ENCODE measurements at places on chromosomes 11 and 22. TPM values are rescaled to one million over a fixed set of nuclear protein-coding genes. Genes with fewer than 3 reads are reported as not detected.

DNA sequence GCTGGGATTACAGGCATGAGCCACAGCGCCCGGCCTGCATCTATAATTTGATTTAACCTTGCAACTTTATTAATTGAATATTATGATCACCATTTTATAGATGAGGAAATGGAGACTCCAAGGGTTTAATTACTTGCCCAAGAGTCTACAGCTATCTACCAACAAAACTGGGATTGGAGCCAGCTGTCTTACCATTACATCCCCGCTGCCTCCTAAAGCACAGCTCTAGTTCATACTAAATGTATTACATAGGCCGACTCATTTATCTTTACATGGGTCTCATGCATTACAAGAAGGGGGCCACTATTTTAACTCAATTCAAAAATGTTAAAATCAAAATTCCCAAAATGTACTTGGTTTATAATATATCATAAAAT is 14.1 kb upstream of the TMA7B start:
- H3K36me3 ChIP-seq = no peaks in the 10 kb centered on the region
- no peak for DNase-seq
- H3K4me3 ChIP-seq = no peak overlapping the region
- no peaks in the 10 kb centered on the region for H3K27me3 ChIP-seq
- H3K4me1 ChIP-seq = peaks cover 20% of the 10 kb centered on the region
- H3K27ac ChIP-seq = no peak overlapping the region

DNA sequence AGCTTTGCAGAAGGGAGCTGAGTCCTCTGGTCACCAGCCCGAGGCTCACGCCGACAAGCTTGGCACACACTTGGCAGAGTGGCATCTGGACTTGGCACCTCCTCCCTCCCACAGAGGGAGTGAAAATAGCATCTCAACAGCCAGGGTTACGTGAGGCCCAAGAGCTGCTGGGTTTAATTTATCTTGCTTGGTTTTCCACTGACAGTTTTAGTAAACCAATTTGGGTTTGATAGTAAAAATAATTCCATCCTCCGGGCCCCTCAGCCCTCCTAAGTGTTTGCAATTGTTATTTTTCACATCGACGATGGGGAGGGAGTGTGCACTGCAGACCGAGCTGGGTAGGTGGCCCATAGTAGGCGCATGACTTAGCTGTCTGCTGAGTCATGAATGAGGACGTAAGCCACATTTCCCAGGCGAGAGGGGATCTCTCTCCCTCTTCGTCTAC is 107.6 kb upstream of the ASPHD2 start:
- H3K4me1 ChIP-seq = no peaks in the 10 kb centered on the region
- H3K4me3 ChIP-seq = no peak overlapping the region

GRCh38 chr11:47156333-47156732 is 20.3 kb downstream of the ARFGAP2 start:
- H3K27ac ChIP-seq = no peak overlapping the region
- DNase-seq = no peak
- H3K4me3 ChIP-seq = no peak overlapping the region
- H3K36me3 ChIP-seq = no peaks in the 10 kb centered on the region
- H3K4me1 ChIP-seq = peaks cover 11% of the 10 kb centered on the region

APOL5 gene
- total RNA-seq = not detected

ARHGEF17 gene
- 55.7 TPM for total RNA-seq

PGR gene
- not detected for total RNA-seq

- no peak for DNase-seq
- peaks cover 16% of the 10 kb centered on the region for H3K4me1 ChIP-seq
- H3K27ac ChIP-seq = no peak overlapping the region
- no peaks in the 10 kb centered on the region for H3K27me3 ChIP-seq
Observed at GRCh38 chr22:38187413-38188212, 6.0 kb upstream of the PLA2G6 start.

GRCh38 chr11:65246506-65246905 is 15.3 kb upstream of the POLA2 start:
- DNase-seq = no peak
- H3K27ac ChIP-seq = no peak overlapping the region
- no peaks in the 10 kb centered on the region for H3K36me3 ChIP-seq

DNA sequence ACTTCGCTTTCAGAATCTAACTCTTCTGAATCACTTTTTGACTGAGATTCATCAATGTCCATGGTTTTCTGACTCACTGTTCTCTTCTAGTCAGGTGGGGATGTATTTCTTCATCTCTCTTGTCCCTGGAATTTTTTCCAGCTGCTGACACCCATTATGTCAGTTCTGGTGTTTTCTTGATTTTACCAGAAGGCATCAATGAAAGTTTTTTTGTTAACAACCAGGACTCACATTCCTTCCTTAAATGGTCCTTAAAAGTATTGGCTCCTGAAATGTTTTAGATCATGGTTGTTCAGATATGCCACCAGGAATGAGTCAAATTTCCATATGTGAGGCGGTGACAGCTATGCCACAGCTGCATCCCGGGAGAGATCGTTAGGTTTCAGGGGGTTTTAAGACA is 12.9 kb downstream of the MICAL2 start:
- H3K27me3 ChIP-seq = peaks cover 11% of the 10 kb centered on the region
- H3K4me1 ChIP-seq = peaks cover 8% of the 10 kb centered on the region
- no peak overlapping the region for H3K4me3 ChIP-seq

DNA sequence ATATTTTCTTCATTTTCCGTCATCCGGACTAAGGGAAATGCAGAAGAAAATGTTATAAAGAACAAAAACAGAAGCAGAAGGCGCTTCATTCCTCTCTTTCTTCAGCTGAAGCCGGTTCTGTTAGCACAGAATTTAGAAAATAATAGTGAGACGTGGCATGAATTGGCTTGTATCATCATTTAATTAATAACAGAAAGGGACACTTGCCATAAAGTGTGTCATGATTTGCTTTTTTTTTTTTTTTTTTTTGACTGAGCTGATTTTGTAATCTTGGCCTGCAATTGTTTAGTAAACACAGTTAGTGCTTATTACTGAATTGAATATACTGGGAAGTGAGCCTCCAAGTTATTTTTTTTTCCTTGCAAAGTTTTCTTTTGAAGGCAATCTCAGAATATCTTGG is at the start of gene MMP27:
TSS of gene MMP27 (minus strand) at position 144 of the 400 bp plus-strand sequence. CDS start at position 89, 55 bp downstream.
- no peaks in the 10 kb centered on the region for H3K4me1 ChIP-seq
- no peaks in the 10 kb centered on the region for H3K27me3 ChIP-seq
- H3K27ac ChIP-seq = no peak within 1 kb of the TSS
- H3K4me3 ChIP-seq = no peak within 1 kb of the TSS
- H3K36me3 ChIP-seq = no peaks in the 10 kb centered on the region

- peaks cover 36% of the 10 kb centered on the region for H3K27me3 ChIP-seq
- DNase-seq = no peak
- no peak overlapping the region for H3K4me3 ChIP-seq
Observed at GRCh38 chr11:115084231-115084630, 405.9 kb downstream of the NXPE2 start.

DNA sequence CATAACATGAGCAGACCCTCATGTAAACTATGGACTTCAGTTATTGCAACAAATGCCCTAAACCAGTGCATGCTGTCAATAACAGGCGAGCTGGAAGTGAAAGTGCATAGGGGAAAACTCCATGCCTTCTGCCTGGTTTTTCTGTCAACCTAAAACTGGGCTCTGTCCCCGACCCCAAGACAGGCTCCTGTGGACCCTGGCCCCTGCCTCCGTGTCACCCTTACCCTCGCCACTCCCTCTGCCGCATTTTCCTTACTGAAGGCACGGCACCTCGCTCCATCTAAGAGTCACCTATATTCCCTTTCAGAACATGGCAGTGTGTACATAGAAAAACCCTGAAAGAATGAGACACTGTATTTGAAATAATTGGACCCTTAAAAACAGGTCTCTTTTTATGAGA is 151.3 kb downstream of the SHANK2 start:
- H3K36me3 ChIP-seq = no peaks in the 10 kb centered on the region
- DNase-seq = no peak
- no peak overlapping the region for H3K4me3 ChIP-seq
- H3K27ac ChIP-seq = no peak overlapping the region
- peaks cover 15% of the 10 kb centered on the region for H3K27me3 ChIP-seq
- no peaks in the 10 kb centered on the region for H3K4me1 ChIP-seq

DNA sequence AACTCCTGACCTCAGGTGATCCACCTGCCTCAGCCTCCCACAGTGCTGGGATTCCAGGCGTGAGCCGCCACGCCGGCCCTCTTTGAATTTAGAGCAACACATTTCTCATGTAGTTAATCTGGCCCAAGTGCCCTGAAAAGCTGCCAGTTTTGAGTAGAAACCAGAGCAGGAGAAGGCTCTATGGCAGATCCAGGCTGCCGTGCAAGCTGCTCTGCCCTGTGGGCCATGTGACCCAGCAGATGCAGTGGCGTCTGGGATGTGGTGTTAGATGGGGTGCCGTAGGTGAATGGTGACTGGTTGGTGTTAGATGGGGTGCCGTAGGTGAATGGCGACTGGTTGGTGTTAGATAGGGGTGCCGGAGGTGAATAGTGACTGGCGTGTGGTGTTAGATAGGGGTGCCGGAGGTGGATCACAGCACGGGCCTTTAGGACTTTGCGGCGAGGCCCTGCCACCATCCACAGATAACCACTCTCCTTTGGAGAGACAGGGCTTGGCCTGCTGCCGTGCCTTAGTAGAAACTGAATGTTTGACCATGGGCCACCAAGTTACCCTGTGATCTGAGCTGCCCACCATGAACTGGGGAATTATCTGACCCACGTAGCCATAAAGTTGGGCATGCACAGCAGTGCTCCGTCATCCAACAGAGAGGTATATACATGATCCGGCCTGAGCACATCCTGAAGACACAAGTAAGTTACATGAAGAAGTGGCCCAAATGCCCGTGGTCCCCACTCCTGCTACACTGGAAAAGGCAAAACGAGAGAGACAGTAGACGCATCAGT is 32.7 kb downstream of the ASCL2 start:
- no peak overlapping the region for H3K27ac ChIP-seq
- no peaks in the 10 kb centered on the region for H3K36me3 ChIP-seq
- H3K4me1 ChIP-seq = peaks cover 9% of the 10 kb centered on the region
- no peak overlapping the region for H3K4me3 ChIP-seq
- peaks cover 7% of the 10 kb centered on the region for H3K27me3 ChIP-seq

- H3K27ac ChIP-seq = no peak overlapping the region
- peaks cover 2% of the 10 kb centered on the region for H3K36me3 ChIP-seq
- H3K27me3 ChIP-seq = no peaks in the 10 kb centered on the region
- peaks cover 44% of the 10 kb centered on the region for H3K4me1 ChIP-seq
Observed at GRCh38 chr22:41844513-41844912, 11.6 kb downstream of the SREBF2 start.

DNA sequence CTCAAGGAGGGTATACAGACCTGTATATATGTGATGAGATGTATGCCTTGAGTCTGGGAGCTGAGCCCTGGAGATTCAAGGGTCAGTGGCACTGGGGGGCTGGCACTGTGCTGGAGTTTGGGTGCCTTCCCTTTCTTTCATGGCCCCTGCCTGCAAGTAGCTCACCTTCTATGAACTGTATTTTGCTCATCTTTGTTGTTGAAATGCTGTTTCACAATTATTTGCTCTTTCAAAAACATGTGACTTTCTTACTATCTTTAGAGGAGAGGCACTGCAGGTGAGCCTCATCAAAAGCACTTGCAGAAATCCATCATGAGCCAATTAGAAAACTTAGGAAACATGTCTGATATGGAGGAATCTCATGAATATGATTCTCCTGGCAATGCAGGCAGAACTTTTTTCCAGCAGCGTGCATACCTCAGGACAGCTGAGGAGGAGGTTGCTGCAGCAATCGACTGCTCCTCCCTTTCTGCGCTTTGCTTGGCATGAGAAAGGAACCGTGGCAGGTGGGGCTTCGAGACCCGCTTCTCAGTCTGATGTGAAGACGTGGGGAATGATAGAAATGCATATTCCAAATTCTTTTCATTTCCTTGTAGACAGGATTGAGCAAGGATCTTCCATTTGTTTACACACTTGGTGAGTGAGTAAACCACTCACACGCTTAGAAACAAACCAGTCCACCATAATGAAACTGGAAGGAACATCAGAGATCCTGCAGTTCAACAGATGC is 178.4 kb upstream of the E2F8 start:
- H3K4me3 ChIP-seq = no peak overlapping the region
- no peak for DNase-seq
- peaks cover 14% of the 10 kb centered on the region for H3K36me3 ChIP-seq
- peaks cover 2% of the 10 kb centered on the region for H3K27me3 ChIP-seq

DNA sequence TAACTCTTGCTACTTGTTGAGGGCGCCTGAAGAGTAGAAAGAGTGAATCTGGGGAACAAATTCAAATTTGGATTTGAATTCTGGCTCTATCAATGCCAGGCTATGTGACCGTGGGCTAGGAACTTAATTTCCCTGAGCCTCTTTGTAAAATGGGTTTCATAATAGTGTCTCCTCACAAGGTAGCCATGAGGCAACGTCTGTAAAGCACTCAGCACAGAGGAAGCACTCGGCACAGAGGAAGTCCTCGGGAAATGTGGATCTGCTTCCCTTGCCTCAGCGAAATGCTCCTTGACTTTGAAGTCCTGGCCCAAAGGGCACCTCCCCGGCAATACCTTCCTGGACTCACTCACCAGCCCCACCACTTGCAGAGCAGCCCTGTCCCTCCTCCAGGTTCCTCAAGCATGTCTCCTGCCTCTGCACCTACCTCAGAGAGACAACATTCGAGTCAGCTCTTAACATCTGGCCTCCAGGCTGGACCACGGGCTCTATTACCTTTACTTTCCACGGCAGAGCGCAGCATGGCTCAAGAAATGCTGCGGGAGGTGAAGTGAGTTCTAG is 17.7 kb downstream of the CD6 start:
- H3K36me3 ChIP-seq = no peaks in the 10 kb centered on the region
- DNase-seq = no peak
- no peak overlapping the region for H3K27ac ChIP-seq
- H3K4me1 ChIP-seq = peaks cover 6% of the 10 kb centered on the region

DNA sequence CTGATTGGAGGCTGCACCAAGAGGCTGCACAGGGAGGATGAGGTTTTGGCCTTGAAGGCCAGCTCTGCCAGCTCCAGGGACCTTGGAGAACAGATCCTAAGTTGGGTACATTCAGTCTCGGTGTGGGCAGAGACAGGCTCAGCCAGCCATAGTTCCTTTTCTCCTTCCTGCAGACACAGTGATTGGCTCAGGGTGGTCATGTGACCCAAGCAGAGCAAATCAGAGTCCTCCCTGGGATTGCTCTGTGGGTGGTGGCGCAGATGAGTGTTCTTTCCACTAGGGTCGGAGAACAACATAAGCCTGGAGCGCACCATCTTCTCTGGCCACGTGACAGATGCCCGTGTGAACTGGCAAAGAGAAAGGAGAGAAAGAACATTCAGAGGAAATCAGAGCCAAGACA is 47.1 kb upstream of the CCND1 start:
- H3K27me3 ChIP-seq = no peaks in the 10 kb centered on the region
- H3K4me1 ChIP-seq = peaks cover 12% of the 10 kb centered on the region

DNA sequence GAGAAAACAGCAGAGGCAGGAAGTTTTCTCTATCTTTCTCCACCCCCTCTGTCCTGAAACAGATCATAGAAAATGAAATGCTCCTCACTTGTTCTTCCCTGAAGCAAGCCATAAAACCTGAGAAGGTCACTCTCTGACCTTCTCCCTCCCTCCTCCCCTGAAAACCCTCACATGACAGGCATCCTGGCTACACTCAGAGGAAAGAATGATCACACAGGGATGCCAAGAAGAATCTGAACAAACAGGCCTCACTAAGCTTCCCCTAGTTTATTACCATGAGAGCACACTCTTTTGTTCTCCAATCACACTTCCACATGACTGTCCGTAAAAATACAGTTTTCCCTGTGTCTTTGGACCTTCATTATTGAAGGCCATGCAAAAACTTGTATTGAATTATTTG is 300.1 kb downstream of the BUD13 start:
- H3K27ac ChIP-seq = peak overlapping the region; percentile 90
- no peaks in the 10 kb centered on the region for H3K36me3 ChIP-seq
- no peak overlapping the region for H3K4me3 ChIP-seq
- peaks cover 3% of the 10 kb centered on the region for H3K27me3 ChIP-seq
- H3K4me1 ChIP-seq = peaks cover 17% of the 10 kb centered on the region
